ENCODE measurements at places on chromosomes 7 and 10.

DNA sequence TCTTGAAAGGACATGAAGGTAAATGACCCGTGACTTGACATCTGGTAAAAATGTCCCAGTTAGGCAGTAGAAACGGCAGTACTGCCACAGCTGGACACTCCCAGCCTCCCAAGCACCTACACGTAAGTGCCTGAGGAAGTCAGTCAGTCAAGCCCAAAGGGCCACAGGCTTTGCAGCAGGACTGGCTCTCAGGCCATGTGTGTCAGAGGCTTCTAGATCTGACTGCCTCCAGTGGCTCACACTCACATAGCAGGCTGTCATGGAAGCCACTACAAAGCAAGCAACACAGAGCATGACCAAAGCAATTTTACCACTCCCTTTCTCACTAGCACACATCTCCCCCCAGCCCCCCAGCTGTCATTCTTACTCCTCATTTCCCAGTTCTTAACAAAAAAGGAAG, 17.8 kb upstream of the CCNJ start:
- peak; percentile 4 for DNase-seq

- no peak for DNase-seq
Measured at GRCh38 chr7:68706291-68706690, 892.0 kb upstream of the AUTS2 start.

GRCh38 chr10:62764011-62764410, 40.5 kb upstream of the ADO start:
- DNase-seq = no peak

- no peak for DNase-seq
Measured at GRCh38 chr10:43759216-43759615, 110.5 kb upstream of the ZNF32 start.
